Activated naive CD4-positive, alpha-beta T cell treated with anti-CD3 and anti-CD28 coated beads, Interleukin-2, amount 50 U/mL, for 16 hours (primary cell): ENCODE measurements at places on chromosomes 2 and 18.

DNA sequence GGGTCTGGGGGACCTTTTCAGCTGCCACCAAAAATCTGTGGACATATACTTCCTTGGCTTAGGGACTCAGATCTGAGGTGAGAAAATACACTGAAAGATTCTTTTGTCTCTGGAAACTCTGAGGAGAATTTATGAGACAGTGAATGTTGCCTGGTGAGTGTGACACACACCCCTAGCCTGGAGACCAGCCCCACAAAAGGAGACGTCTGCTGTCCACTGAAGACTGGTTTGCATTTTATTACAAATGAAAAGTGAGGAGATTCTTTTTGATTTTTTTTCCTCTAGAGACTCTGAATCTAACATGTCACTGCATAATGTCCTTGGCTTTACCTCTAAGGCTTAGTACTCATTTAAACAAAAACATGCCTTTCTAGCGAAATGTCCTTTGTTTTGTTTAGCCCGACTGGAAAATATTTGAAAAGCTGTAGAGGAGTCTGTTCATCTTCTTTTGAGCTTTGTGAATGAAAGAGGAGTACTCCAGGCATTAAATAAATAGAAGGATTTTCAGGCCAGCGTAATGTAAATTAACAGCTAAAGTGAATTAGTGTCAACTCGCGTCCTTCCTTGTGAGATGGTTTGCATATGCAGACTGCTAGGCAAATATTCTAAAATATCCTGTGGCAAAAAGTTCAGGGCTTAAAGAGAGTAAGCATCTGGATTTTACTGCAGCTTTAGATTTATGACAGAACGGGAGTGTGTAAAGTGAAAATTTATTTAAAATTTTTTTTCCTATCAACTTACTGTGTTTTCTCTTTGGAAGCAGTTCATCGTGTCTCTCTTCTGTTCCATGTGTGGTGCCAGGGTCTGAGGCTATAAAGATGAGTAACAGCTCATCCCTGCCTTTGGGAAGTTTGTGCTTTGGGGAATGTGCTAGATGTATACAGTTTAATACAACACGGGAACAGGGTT is 125.4 kb downstream of the VWA3B start:
- DNase-seq = no peak

GRCh38 chr2:238728330-238729260 is 119.3 kb upstream of the TWIST2 start:
- no peak for DNase-seq

GRCh38 chr2:64140665-64141200 is 3.5 kb downstream of the PELI1 start:
- no peak for DNase-seq

GRCh38 chr2:236286873-236287545 is 22.8 kb upstream of the ASB18 start:
- DNase-seq = no peak

GRCh38 chr2:134758633-134759032 is 39.8 kb upstream of the TMEM163 start:
- DNase-seq = no peak

- DNase-seq = no peak
Measured at GRCh38 chr2:6353669-6354068, 512.0 kb downstream of the CMPK2 start.

- DNase-seq = no peak
Measured at GRCh38 chr2:236855176-236855865, 230.4 kb upstream of the COPS8 start.

DNA sequence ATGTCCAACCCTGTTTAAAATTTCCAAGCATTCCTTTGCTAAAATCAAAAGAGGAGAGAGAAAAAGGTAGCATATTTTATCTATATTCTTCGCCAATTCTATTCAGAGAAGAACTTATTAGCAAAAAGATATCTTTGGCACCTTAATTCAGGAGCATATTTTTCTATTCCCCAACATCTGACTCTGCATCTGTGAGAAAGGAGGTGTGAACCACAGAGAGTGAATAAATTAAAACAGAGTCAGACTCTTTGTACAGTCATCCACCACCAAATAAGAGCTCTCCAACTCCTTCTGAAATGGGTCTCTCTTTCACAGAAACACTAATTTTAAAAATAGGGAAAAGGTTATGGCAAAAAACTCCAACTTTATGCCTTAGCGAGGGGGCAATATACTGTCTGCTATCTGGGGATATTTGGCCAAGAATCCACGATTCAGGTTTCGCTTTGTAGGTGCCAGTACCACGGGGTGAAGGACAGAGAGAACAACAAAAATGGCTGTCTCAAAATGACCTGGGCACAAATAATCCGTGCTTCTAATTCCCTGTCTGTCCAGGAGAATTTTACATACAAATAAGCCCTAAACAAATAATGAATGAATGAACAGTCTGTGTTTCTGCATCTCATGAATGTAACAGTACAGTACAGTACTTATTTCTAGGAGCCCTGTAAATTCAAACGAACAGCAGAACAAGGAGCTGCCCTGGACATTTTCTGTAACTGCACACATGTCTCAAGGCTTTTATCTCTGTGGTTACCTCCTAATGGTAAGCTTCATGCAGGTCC is 43.4 kb downstream of the EPB41L3 start:
- no peak for DNase-seq

- DNase-seq = no peak
Measured at GRCh38 chr2:97979904-97980303, 15.8 kb downstream of the TMEM131 start.

DNA sequence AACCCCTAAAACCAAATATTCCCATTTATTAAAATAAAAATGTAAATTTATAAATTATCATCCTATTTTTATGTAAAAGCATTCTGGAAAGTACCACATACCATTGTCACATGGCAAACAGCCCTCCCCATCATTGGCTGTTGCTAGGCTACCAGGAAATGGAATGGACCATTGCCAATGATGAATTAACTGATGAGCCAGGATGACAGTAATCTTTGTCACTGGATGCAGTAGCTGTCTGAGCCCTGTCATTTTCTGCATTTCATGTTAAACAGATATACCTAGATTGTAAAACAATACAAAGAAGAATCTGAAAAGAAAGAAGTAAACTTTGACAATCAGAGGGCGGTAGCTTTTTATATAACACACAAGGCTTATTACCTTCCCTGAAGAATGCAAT is 641.4 kb downstream of the BCL11A start:
- no peak for DNase-seq

GRCh38 chr2:12767996-12768624 is 51.4 kb downstream of the TRIB2 start:
- DNase-seq = no peak
